ENCODE measurements at places on chromosomes 3 and 15.

- no peak for DNase-seq
Observed at GRCh38 chr3:159804726-159805410, 183.8 kb upstream of the IL12A start.

GRCh38 chr15:81155375-81156218 lies 21.5 kb downstream of the CFAP161 start:
- no peak for DNase-seq

- DNase-seq: no peak
Observed at GRCh38 chr3:159348431-159348830, 546.6 kb downstream of the MFSD1 start.

- DNase-seq: no peak
Observed at GRCh38 chr15:45087513-45087912, 26.5 kb downstream of the DUOX2 start.

DNA sequence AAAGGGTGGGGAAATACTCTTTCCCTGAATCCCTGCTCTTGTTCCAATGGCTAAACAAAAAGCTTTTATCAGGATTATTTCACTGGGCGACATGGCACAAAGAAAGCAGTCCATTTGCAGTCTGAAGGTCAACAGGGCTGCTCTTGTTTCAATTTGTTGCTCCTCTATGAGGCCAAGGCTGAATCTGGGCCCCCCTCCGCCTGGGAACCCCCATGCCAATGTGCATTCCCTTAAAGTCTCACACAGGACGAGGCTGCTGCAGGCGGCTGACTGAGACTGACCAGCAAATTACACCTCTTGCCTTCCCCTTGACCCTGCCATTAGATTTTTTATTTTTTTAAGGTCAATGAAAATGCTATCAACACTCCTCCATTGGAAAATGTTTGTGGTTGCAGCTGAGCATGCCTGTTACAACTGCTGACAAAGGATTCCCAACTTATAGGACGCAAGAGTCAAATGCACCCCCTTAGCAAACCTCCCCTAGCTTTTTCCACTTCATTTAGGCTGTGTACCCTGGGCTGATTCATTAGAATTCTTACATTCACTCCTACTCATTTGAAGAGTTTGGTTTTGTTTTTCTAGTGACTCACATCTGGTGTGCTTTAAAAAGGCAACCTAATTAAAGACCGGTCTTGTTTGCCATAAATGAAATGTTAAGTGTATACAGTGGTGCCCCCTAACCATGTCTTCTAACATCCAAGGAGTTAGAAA lies 60.8 kb upstream of the ARHGEF3 start:
- no peak for DNase-seq

DNA sequence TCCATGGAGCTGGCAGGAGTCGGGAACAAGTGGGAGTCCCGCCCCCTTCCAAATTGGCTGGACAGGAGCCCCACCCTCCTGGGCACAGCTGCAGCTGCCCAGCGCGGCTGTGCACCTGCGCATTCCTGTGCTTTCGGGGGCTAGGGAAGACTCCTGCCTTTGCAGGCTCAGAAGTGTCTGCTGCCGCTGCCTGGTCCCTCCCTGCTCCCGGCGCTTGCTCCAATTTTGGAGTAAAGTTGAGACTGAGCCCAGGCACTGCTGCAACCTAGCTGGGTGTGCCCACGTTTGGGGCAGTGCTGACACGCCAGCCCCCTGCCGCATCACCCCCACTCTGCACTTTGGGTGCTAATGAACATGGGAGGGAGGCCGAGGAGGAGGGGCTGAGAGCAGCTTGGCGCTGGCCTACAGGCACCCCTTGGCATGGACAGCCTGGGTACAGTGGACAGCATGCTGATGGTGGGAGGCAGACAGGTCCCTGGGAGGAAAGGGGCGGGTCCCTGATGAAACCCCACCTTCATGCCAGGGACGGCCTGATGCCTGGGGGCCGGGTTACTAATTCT lies 399.2 kb upstream of the CNTN4 start:
- DNase-seq: no peak

GRCh38 chr15:67066959-67067853 lies 1.8 kb downstream of the SMAD3 start:
- no peak for DNase-seq

- DNase-seq: no peak
Observed at GRCh38 chr3:157872902-157873301, 233.3 kb downstream of the SHOX2 start.

GRCh38 chr3:195774917-195775316 lies 36.8 kb downstream of the MUC4 start:
- DNase-seq: no peak

DNA sequence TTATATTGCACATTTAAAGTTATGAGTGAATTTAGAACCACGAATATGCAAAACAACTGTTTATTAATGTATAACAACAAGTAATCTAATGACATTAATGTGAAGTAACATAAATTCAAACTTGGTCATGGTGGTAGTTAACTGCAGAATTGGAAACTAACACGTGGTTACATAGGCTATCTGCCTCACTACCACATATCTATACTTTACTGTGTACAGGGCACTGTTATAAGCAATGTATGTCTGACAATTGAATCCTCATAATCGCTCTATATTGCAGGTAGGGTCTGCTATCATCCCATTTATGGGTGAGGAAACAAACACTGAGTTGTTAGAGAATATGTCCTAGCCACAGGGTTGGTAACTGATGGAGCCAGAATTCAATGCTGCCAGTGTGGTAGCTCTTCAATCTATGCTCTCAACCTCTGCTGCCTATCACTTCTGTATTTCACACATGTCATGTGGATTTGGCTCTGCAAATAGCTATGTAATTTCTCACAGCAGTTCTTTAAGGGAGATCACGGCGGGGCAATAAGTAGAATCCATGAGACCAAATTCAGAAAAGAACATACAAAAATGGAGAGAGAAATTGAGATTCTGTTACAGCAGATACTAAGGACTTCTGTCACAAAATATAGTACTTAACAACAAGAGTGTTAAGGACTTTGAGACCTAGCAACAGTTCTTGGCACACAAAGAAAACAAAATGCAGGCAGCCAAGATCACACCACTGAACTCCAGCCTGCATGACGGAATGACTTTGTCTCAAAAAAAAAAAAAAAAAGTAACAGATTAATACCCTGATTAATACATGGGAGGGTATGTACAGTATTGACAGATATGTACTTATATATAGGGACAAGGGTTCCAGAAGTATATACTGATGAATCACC lies 100.0 kb upstream of the CSPG5 start:
- DNase-seq: no peak

- no peak for DNase-seq
Observed at GRCh38 chr15:95887666-95888390, 442.7 kb upstream of the NR2F2 start.

DNA sequence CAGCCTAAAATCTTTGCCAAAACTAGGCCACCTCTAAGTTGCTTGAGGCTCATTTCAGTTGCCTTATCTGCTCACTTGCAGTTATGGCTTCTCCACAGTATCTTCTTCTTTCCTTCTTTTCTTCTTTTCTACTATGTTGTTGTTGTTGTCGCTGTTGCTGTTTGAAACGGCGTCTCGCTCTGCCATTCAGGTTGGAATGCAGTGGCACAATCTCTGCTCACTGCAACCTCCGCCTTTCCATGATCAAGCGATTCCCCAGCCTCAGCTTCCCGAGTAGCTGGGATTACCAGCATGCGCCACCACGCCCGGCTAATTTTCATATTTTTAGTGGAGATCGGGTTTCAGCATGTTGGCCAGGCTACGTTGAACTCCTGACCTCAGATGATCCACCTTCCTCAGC lies 210.8 kb upstream of the NR2F2 start:
- DNase-seq: no peak

DNA sequence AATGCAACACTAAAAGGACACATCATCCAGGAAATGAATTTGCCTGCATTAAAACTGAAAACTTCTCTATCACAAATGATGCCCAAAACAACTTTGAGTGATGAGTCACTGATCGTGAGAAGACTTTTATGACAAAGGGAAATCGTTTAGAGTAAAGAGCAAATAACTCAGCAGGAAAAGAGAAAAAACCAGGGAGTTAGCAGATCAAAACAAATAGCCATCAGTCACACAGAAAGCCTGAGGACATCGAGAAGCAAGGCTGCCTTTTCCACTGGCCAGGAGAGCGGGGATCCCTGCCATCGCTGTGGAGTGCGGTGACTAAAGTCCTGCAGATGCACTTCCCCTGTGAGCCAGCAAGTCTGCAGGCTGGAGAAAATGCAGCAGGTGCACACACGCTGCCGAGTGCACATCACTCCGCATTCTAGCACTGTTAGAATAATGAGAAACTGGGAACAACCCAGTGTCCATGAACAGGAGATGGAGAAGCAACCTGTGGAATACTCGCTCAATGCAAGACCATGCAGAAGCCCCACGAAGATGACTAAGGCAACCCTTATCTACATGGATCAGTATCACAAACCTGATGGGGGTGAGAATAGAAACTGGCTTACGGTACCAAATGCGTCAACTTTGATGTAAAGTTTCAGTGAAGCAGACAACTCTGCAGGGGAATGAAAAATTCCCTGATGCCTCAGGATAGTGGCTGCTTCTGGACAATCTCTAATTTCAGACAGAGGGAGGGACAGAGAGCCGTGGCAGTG lies 86.4 kb downstream of the NSMCE3 start:
- no peak for DNase-seq

- DNase-seq: no peak
Observed at GRCh38 chr15:25850154-25851111, 12.7 kb downstream of the ATP10A start.

DNA sequence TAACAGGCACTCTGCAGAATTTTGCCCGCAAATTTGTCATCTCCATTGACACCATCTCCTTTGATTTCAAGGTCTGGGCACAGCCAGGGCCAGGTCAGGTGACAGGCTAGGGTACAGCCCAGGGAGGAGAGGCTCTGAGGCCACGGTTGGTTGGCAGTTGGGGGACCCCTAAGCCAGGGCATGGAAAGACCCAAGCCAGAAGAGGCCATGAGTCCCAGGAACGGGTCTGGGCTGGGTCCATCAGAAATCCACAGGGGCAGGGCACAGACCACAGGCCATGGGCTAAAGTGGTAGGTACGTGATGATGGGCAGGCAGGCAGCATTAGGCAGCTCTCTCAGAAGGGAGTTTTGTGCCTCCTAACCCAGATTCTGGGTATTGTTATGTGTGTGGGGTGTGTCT lies 45.8 kb downstream of the SEMA3G start:
- no peak for DNase-seq

All from cortex of kidney (tissue), 1 donor.